NCI-H1694 treated with DMSO at 0.1 percent for 48 hours (cell line): ENCODE measurements at places on chromosomes 3 and 15.

- DNase-seq, result no peak
These were observed 169.6 kb upstream of the GADL1 start for GRCh38 chr3:31064021-31064420.

GRCh38 chr3:41194701-41195100, 4.6 kb upstream of the CTNNB1 start:
- no peak for DNase-seq

DNA sequence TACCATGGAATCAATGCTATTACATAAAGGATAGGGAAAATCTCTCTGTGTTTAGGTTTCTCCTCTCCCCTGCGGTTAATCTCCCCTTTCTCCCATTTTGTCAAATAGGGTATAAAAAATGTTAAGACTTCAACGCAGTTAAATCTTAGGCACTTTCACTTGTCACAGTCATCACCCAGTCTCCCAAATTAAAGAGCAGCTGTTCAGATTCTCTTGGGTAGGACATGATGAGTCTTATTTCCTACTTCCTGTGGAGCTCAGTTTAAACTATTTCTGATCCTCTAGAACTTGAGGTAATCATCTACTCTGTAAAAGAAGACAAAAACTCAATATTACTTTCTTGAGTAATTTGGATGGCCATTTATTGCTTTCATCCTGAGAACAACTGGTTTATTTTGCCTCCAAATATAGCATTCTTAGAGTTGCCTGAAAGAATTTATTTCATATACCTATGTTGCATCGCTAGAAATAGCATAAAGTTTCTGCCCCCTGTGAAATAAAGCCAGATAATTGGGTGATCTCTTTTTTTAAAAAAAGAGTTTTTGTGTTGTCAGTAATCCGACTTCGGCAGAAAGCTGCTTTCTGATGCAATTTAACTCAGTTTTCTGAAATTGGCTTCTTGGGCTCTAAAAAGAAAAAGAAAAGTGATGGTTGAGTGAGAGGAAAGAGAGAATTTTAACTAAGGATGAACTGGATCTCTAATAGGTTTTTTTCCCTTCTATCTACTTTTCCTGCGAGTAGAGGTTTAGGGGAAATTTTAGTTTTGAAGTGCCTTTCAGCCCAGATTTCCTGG, 20.7 kb downstream of the RAP2B start:
- no peak for DNase-seq

DNA sequence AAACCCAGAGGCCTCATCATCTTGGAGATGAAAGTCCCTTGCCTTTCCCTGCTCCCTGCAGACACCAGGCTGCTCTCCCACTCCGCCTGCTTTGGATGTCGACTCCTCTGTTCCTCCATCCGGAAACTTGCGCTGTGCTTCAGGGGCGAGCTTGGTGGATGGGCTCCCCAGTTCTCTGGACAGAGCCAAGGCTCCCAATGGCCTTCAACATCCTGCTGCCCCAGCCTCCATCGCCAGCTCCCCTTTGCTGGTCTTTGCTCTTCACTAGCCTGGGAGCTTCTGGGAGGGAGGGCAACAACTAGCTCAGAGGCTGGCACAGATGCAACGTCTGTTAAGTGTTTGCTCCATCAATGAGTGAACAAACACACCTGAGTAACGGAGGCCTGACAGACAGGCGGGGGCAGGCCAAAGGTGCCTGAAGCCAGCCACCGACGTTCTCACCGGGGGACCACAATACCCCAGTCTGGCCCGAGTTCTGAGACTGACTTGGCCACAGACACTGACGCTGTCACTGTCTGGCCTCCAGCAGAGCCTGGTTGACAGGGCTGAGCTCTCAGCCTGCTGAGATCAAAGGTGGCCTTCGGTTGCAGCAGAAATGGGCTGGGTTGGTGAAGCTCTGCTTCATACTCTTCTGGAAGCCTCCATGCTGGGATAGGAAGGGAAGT, 39.0 kb downstream of the RGMA start:
- DNase-seq, result no peak

GRCh38 chr3:38119821-38120692, 16.9 kb downstream of the ACAA1 start:
- DNase-seq, result no peak

- no peak for DNase-seq
These were observed 484.6 kb downstream of the ROBO2 start for GRCh38 chr3:77524463-77524862.

DNA sequence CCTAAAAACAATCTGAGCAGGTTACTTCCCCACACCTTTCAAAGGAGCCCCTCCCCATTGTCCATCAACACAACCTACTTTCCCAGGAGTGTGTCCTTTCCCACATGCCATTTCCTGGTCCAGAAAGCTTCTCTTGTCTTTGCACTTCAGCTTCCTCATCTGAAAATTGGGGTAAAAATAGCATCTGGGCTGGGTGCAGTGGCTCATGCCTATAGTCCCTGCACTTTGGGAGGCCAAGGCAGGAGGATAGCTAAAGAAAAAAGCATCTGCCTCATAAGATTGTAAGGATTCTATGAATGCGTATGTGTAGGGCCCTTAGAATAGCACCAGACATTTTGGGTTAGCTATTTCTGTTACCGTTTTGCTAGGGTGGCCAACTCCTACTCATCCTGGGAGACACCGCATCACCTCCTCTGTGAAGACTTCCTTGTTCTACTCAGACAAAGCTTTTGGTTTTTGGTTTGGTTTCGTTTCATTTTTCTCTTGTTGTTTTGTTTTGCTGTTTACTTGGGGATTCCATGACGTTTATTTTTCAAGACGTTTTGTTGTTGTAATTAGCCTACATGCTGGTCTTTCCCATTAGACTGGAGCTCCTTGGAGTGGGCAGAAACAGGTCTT, 224.4 kb upstream of the TLE3 start:
- DNase-seq, result no peak

DNA sequence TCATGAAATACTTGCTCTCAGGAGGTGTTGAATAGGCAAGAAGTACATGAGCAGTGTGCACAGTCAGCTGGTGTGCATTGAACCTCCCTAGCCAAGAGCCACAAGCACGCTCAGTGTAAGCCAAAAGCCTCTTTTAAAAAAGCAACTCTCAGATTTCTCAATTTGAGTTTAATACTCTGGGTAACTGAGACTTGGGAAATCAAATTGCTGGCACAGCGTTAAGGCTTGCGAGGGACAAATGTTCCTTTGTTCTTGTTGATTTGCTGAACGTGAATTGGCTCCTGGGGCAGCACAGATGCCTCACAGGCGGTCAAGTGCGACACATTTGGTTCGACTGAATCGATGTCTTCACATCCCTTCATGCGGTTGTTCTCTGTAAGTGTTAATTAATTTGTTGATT, at the start of gene FAM240A:
TSS of gene FAM240A (plus strand) at position 202 of the 400 bp plus-strand sequence. CDS start at position 361, 159 bp downstream.
- DNase-seq, result no peak

- no peak for DNase-seq
These were observed 130.9 kb downstream of the PCCB start for GRCh38 chr3:136381051-136381450.
